ENCODE measurements at places on chromosomes 5 and 9.

DNA sequence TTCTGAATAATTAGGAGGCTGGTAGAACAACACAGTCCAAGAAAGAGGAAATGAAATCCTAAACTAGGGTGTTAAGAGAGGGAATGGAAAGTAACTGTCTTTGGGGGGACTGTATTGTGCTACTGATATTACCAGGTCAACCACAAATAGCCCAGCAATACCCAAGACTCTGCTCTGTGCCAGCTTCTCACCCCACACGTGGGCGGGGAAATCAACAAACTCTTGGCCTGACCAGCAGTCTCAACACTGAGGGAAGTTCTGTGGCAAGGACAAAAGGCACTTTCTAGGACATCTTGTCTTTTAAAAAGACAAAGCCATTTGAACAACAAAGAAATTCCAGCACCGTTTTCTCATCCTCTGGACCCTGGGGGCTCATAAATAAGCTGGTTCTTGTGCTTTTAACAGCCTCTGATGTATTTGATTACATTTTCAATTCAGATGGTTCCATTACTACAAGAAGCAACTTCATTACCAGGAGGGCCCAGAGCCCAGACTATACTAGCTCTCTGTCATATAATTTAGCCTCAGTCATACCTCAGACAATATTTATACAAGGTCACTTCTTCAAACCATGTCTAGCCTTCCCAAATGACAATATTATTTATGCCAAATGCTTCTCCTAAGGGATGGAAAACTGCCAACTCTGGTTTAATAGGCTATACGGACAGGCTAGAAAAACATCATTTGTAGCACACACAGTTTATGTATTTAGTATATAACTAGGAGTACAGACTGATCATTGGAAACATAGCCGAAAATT lies 297.8 kb downstream of the CWC27 start:
- no peak for DNase-seq

DNA sequence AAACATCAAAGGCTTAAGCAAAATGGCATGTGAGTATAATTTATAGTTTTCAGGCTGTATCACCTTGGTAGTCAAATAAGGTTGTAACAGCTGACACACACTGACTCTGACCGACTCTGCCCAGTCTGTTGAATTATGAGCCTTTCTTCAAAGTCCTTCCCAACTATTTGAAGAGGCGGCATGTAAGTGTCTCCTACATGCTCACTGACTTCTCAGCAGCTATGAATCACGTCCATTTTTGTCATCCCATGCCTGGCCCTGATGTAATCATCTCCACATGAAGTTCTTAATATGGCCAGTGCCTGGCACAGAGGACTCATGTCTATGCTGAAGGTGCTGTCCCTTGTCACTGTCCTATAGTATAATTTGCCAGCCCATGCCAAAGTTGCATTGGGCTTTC lies 5.1 kb upstream of the PTBP3 start:
- DNase-seq, result no peak

DNA sequence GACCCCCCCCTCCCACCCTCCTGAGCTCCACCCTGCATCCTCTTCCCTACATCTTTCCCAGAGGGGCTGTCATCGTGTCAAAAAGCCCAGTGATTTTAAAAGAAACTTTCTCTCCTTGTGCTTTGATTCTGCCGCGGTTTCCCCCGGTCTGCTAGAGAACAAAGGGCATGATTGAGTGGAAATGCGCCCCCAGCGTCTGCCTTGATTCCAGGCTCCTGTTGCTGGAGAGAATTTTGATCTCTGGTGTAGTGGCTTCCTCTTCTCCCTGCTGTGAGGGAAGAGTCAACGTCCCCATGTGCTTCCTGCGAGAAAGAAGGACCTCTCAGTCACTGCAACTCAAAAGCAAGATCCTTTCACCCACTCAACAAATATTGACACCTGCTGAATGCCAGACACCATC lies 61.9 kb upstream of the RAPGEF1 start:
- no peak for DNase-seq

DNA sequence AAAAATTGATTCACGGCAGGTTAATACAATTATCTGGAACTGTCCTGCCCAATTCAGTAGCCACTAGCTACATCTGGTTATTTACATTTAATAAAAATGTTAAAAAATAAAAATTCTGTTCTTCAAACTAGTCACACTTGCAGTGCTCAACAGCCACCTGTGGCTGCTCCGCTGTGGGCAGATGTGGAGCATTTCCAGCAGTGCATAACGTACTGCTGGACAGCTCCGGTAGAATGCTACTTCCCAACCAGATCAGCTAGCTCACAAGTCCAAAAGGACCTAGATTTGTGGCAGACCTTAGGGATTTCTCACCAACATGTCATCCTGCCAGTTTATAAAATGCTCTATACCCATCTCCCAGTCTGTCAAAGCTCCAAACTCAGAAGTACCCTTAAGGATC lies 42.8 kb downstream of the SETX start:
- no peak for DNase-seq

DNA sequence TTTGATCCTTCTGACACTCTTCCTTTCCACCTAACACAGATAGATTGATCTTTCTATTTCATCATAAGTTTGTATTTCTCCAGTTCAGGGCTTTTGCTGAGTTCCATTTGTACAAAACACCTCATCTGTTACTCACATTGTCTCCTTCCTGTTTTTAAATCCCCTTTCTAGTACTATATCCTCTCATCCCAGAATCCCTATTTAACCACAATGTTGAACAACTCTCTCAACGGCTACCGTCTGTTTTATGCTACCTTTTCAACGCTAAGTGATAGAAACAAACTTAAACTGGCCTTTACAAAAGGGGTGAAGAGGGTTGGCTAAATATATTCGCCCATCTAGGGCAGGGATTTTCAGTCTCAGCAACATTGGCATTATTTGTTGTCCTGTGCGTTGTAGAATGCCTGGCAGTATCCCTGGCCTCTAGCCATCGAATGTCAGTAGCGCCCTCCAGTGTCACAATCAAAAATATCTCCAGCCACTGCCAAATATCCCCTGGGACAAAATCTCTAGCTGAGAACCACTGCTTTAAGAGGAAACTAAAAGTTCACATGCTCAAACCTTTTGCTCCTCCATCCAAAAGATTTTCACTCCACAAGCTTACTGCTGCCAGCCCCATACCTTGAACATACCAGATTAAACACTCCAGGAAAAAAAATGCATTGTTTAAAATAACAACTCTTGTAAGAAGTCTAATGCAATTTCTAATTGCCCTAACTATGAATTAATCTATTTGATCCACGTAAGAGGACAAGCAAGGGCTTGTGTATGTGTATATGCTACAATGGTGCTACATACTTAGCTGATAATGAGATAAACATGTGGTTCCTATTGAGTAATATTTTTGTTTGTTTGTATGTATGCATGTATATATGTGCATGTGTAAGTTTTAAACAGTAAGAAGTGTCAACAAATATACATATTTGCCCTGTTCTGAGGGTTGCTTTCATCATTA lies 344.0 kb downstream of the PTPRD start:
- DNase-seq, result peak; percentile 19

- DNase-seq, result no peak
Observed at GRCh38 chr5:147303251-147303650, 68.4 kb downstream of the STK32A start.

GRCh38 chr9:133369422-133369821 lies 6.4 kb downstream of the SURF4 start:
- no peak for DNase-seq

GRCh38 chr5:79834098-79834753 lies 144.6 kb downstream of the CMYA5 start:
- no peak for DNase-seq

- no peak for DNase-seq
Observed at GRCh38 chr9:91332546-91333231, 29.0 kb downstream of the AUH start.

GRCh38 chr5:40291338-40291737 lies 388.4 kb upstream of the PTGER4 start:
- DNase-seq, result no peak

- DNase-seq, result no peak
Observed at GRCh38 chr5:133718457-133718856, 106.1 kb upstream of the FSTL4 start.

DNA sequence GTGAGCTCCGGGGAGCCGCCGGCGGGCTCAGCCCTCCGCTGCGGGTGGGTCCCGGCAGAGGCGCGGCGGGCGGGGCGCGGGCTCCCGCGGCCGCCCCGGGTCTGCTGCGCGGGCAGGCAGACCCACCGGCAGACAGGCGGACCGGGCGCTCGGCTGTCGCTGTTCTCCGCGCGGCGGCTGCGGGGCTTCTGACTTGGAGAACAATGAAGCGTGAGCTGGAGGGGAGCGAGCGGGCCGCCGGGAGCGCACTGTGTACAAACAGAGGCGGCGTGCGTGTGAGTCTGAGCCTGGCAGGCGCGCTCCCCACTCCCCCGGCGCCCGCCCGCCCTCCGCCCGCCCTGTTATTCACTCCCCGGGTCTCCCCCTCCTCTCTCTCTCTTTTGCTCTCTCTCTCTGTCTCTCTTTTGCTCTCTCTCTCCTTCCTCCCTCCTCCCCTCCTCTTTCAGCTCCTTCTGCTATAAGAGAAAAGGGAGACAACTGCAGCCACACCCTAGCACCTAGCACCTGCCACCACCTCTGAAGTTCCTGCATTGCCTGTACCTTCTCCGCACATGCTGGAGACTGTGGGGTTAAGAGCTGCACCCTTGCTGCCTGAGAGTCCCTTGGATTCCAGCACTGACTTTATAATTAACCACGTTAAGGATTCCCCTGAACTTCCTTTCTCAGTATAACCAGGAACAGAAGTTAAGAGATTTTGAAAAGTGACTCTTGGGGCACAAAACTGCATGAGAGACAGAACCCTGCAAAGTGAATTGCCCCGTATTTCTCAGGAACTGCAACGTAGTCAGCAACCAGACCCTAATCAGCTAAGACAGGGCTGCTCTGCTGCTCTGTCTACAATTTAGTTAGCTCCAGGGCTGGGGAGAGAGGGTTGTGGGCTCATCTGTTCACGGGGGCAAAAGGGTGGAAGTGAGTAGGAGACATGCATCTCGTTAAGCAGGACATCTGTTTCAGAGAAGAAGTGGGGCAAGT lies at the start of gene EDIL3:
Gene EDIL3 (minus strand): TSS at position 277 of the 972 bp plus-strand sequence. CDS start 506 bp downstream, outside the sequence.
- DNase-seq, result peak; percentile 20

DNA sequence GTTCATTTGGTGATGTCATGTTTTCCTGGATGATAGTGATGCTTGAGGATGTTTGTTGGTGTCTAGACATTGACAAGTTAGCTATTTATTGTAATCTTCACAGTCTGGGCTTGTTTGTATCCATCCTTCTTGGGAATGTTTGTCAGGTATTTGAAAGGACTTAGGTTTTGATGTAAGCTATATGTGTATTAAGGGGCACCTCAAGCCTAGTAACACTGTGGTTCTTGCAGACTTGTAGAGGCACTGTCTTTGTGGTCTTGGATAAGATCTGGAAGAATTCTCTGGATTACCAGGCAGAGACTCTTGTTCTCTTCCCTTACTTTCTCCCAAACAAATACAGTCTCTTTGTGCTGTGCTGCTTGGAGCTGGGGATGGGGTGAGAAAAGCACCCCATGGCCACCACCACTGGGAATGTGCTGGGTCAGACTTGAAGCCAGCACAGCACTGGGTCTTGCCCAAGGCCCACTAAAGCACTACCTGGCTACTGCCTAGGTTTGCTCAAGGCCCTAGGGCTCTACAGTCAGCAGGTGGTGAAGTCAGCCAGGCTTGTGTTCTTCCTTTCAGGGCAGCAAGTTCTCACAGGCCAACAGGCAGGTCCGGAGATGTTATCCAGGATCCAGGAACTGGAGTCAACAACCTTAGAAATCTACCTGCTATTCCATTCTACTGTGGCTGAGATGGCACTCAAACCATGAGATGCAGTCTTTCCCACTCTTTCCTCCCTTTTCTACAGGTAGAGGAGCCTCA lies 49.3 kb upstream of the GNA14 start:
- no peak for DNase-seq

GRCh38 chr5:123438902-123439301 lies 15.7 kb upstream of the CEP120 start:
- no peak for DNase-seq

DNA sequence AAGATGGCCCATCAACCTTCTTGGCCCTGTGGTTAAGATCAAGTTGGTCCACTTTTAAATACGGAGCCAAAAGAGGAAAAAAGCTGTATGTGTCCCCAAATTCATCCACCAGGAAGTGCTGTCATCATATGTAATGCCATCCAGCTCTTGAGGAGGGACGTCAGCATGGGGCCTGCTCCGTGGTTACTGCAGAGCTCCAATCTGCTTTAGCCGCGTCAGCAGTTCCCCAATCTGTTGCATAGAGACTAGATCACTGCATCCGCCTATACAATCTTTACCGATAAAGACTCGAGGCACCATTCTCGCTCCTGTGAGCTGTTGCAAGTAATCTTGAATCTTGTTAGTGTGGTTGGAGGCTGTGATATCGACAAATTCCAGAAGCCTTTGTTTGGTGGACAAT lies 65.7 kb downstream of the GABRA6 start:
- DNase-seq, result no peak

- no peak for DNase-seq
Observed at GRCh38 chr9:134835448-134835847, 45.2 kb upstream of the FCN2 start.

- DNase-seq, result no peak
Observed at GRCh38 chr5:81147011-81147885, 85.9 kb upstream of the CKMT2 start.

Data from AML-193 (cell line).